ENCODE measurements at places on chromosomes 1 and 21.

DNA sequence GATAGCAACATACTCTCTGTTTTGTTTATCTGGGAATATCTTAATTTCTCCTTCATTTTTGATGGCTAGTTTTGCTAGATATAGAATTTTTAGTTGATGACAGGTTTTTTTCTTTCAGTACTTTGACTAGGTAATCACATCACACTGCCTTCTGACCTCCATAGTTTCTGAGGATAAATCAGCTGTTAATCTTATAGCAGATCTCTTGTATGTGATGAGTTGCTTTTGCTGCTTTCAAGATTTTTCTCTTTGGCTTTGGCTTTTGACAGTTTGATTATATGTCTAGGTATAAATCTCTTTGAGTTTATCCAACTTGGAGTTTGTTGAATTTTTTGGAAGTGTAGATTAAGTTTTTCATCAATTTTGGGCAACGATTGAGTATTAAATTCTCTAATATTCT lies 142.6 kb downstream of the ZNF644 start:
- DNase-seq = no peak

DNA sequence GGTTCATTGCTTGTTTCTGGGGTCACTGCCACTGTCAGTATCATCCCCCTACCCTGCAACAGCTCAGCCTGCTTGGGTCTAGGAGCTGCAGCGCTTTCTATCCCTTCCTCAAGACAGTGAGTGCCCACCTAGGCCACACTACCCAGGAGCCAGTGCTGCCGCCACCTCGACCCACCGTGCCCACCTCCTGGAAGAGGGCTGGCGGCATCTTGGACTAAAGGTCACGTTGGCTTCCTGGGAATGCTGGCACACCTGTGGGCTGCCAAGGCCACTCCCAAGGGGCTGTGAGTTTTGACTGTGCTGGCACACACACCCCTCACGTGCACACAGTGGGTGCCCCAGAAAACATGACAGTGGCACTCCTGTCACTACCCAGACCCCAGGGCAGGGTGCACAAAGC lies 22.1 kb downstream of the CRYAA start:
- DNase-seq = no peak

GRCh38 chr1:147243841-147244240 lies 1.4 kb downstream of the CHD1L start:
- DNase-seq = no peak

DNA sequence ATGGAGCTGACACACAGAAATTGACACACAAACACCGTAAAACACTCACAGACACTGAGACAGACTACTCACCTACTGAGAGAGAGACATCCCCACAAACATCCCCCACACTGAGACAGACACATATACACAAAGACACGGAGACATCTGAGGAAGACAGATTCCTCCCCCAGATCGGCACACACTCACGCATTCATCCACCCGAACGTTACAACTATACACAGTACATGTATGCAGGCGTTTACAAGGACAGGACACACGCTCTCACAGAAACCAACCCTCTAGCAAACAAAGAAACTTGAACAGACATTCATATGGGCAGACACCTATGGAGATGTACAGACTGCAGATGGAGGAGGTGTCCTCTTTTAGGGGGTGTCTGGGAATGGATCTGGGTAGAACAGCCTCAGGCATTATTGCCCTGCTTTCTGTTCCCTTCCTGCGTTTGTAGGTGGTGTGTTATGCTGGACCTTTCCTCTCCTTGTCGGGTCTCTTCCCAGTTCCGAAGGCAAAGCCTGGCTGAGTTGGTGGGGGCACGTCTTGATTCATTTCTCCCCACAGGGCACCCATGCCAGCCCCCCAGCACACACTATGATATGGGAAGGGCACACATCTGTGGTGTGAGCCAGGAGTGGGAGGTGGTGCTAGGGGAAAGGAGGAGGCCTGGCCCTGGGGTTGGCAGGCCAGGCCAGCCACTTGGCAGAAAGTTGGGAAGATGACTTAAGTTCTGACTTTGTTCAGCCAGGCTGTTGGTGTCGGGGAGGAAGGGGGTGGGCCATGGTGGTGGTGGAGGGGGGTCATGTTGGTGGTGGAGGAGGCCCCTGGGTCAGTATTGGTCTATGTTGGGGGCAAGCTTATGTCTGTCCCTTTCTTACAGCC lies 1.5 kb downstream of the KIRREL1 start:
- DNase-seq = no peak

DNA sequence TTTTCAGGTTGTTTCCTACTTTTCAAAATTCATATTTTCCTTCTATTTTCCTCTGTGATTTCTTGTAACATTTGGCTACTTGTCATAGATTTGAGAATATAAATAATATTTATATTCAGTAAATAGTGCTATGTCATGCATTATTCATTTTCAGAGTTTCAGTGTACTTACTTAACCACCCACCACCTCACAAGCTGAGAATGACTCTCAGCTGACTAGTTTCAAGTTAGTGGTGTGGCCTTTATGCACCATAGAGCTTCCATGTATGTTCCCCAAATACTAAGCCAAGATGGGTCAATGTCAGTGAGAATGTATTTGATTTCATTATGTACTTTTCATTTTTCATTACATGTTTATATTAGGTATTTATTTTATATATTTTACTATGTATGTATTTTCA lies 56.9 kb upstream of the RGS1 start:
- no peak for DNase-seq

GRCh38 chr1:183279835-183280234 lies 93.8 kb downstream of the LAMC2 start:
- DNase-seq = no peak

GRCh38 chr1:15755021-15755645 lies 3.5 kb upstream of the FBLIM1 start:
- no peak for DNase-seq

DNA sequence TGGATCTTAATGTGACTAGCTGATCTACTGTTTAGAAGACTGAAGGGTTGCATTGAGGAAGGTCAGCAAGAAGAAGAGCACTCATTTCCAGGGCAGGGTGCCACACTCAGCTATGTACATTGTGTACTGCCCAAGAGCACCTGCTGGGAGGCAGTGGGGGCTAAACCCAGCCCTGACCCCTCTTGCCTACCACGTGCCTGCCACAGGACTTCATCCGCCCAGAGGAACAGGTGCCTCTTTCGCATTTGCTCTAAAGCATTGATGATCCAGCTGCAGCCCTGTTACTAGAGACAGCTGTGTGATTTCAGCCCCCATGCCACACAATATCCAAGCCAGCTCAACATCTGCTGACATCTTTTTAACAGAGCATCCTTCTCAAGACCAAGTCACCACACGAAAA lies 341.8 kb downstream of the LMX1A start:
- DNase-seq = no peak

- DNase-seq = no peak
Measured at GRCh38 chr1:170864238-170864637, 71.1 kb upstream of the MROH9 start.

DNA sequence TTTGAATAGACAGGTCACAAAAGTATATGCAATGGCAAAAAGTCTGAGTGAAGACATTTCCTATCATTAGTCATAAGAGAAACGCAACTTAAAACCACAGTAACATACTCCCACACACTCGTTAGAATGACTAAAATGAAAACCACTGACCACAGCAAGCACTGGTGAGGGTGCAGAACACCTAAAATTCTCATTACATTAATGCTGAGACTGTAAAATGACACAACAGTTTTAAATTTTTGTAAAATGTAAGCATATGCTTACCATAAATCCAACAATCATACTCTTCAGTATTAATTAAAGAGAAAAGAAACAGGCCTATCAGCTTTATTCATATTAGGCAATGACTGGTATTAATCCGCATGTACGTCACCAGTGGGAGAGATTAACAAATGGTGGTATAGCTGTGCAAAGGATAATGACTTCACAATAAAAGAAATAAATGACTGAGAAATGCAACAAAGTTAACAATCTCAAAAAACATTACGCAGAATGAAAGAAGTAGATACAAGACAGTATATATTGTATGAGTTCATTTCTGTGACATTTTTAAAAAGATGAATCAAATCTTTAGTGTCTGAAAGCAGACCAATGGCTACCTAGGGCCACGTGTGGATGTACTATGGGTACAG lies 253.5 kb downstream of the AKT3 start:
- no peak for DNase-seq

Measured in NCI-H1417 (cell line).